Stimulated activated CD4-positive, alpha-beta T cell treated with anti-CD3 and anti-CD28 coated beads, Interleukin-2, amount 100 ng/mL, for 4 hours (primary cell): ENCODE measurements at places on chromosomes 12 and 14.

- no peak for DNase-seq
Observed at GRCh38 chr14:37623426-37623951, 28.1 kb downstream of the TTC6 start.

DNA sequence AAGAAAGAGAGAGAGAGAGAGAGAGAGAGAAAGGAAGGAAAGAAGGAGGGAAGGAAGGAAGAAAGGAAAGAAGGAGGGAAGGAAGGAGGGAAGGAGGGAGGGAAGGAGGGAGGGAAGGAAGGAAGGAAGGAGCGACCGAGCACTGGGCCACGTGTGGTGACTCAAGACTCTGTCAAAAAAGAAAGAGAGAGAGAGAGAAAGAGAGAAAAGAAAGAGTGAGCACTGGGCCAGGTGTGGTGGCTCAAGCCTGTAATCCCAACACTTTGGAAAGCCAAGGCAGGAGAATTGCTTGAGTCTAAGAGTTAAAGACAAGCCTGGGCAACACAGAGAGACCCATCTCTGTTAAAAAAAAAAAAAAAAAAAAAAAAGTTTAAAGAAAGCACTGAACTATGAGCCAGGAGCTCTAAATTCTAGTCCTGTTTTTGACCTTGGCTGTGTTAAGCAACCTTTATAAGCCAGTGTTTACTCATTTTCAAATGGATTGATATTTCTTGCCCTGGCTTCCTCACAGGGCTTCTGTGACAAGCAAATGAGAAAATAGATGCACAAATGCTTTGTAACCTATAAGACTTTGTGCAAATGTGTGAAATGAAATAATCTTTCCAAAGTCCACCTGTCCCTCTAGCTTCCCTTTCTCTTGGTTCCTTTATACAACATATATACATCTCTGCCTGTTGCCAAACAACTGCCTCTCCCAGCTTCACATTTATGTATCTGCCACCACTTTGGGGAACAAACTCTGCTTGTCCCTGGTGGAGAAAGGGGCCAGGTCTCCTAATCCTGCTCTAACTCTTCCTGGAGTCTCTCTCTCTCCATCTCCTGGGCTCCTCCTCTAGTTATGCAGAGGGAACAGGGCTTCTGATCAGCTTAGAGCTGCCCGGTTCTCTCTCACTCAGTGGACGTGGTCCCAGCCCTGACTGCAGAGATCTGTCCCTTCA, 16.1 kb upstream of the PLEKHG6 start:
- DNase-seq, result no peak

- DNase-seq, result no peak
Observed at GRCh38 chr14:54742492-54743350, 159.9 kb downstream of the GCH1 start.

GRCh38 chr12:106317406-106318082, 15.0 kb downstream of the TCP11L2 start:
- no peak for DNase-seq
